ENCODE measurements at places on chromosomes 6 and 20.

DNA sequence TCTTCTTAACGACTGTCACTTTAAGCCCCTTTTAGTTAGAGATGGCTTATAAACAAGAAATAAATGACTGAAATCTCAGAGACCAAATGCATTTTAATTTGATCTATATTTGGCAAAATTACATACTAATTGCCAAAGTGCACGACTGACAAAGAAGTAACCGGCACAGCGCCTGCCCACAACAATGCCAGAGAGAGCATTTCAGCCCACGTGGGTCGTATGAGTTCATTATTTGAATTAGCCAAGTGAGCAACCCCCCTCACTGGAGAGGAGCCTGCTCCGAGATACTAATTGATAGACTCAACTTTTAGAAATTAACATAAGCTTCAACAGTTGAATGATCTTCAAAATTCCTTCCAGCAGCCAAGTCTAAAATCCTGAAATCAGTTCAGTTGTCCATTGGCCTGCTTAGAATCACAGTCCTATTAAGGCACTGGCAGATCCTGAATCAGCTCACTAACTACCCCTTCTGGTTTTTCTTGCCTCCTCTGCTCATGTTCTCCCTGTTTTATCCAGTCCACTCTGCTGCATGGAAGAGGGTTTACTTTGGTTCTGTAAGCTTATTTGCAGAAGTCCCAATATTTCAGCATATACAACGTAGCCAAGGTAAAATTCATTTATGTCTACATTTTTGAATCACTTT lies 519.1 kb upstream of the AGPAT4 start:
- no peak for DNase-seq

DNA sequence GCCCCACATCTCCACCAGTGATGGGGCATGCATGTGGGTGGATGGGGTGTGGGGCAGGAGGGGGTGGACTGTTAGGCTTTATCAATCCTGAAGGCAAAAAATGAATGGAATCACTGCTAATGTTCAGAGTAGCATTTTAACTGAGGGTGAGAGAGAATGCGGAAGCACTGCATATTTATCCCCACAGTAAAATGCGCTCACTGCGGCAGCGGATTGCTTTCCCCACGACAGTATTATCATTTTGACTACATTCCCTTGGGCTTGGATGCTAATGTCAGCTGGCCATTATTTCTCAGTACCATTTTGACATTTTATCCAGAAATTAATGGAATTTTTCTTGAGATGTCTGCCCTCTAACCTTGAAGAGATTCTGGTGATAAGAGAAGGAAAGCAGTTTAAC lies 13.4 kb downstream of the ALDH8A1 start:
- DNase-seq: no peak

DNA sequence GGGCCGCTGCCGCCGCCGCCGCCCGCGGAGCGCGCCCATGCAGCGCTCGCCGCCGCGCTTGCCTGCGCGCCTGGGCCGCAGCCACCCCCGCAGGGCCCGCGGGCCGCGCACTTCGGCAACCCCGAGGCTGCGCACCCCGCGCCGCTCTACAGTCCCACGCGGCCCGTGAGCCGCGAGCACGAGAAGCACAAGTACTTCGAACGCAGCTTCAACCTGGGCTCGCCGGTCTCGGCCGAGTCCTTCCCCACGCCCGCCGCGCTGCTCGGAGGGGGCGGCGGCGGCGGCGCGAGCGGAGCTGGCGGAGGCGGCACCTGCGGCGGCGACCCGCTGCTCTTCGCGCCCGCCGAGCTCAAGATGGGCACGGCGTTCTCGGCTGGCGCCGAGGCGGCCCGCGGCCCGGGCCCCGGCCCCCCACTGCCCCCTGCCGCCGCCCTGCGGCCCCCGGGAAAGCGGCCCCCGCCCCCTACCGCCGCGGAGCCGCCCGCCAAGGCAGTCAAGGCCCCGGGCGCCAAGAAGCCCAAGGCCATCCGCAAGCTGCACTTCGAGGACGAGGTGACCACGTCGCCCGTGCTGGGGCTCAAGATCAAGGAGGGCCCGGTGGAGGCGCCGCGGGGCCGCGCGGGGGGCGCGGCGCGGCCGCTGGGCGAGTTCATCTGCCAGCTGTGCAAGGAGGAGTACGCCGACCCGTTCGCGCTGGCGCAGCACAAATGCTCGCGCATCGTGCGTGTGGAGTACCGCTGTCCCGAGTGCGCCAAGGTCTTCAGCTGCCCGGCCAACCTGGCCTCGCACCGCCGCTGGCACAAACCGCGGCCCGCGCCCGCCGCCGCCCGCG lies 730 bp downstream of the INSM1 start:
- no peak for DNase-seq

- no peak for DNase-seq
Observed at GRCh38 chr6:147508866-147509608, 547 bp downstream of the SAMD5 start.

GRCh38 chr6:15239616-15240364 lies 6.1 kb upstream of the JARID2 start:
- no peak for DNase-seq

DNA sequence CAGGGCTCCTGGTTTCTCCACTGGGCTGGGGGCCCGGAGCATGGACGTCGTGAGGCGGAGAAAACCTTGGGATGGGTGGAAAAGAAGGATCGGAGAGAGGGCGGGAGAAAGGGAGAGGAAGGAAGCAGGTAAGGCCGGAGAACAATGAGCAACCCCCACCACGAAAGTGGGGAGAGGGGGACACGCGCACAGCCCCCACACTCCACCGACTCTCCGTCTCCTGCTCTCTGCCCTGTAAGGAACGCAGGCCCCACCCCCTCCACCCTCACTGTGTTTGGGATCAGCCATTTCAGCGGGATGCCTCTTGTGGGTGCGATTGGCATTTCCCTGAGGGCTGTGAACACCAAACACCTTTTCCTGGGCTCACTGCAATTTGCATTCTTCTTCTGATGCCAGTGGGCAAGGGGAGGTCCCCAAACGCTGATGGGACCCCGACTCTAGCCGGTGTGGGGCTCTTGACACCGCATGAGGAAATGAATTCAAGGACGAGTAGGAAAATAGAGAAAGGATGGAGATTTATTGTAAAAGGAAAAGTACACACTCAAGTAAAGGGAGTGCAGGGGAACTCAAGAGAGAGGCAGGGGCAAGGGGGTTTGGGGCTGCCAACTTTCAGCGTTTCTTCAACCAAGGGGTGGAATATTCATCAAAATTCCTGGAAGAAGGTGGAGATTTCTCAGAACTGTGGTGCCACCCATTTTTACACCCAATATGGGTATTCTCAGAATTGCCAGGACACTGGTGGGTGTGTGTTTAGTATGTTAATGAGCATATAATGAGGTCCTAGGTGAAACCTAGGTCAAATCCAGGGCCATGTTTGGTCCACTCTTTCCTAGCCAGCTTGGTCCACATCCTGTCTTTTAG lies 13.1 kb upstream of the RAET1L start:
- DNase-seq: no peak

GRCh38 chr20:20439602-20440190 lies 71.8 kb downstream of the INSM1 start:
- DNase-seq: no peak

GRCh38 chr6:100229512-100229911 lies 235.2 kb downstream of the SIM1 start:
- no peak for DNase-seq

- DNase-seq: no peak
Observed at GRCh38 chr6:25576919-25577318, 75.1 kb upstream of the SCGN start.

- DNase-seq: no peak
Observed at GRCh38 chr6:134590004-134590403, 272.1 kb upstream of the SGK1 start.

GRCh38 chr20:63027922-63028389 lies 21.2 kb upstream of the BHLHE23 start:
- DNase-seq: no peak

DNA sequence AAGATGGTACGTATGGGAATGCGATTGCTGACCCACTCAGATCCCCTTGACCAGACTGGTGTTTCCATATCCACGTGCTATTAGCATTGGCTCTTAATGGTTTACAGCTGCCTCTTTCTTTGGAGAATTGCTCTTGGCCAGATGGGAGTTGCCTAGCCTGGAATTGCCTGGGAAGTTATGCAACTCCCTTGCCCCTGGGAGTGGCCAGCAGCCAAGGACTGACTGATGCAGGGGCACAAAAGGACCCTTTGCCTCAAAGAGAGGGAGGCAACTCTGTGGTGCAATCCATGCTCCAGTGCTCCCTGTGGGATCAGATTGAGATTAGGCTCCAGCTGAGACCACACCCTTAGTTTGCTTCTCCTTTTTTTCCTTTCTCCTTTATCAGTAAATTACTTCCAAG lies 203.5 kb upstream of the JAG1 start:
- DNase-seq: no peak

DNA sequence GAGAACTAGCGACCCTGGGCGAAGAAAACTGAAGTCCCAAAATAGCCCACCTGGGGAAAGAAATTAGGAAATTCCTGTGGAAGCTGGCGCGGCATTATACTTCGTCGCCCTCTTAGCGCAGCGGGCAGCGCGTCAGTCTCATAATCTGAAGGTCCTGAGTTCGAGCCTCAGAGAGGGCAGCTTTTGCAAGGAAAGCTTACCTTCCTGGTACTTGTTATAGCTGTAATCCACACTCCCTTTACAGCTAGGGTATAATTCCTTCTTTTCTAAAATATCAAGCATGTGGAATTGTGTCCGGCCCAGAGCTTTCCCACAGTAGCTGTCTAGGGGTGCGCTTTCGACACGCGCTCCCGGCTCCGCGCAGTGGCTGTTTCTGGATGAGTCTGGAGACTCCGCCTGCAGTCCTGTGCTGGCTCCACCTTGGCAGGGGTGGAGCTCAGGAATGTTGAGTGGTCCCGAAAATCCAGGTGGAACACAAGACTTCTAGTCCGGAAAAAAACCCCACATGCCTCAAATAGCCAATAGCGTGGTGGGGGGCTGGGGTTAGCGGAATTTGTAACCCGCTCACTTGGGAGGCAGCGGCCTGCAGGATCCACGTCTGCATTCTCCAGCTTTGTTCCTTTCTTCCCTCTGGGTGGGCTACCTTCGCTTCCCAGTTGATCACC lies 83.7 kb upstream of the ZNF322 start:
- peak; percentile 10 for DNase-seq

- no peak for DNase-seq
Observed at GRCh38 chr6:113754291-113754690, 102.9 kb upstream of the MARCKS start.

GRCh38 chr20:4812641-4813075 lies 90.9 kb downstream of the PRND start:
- peak; percentile 20 for DNase-seq

DNA sequence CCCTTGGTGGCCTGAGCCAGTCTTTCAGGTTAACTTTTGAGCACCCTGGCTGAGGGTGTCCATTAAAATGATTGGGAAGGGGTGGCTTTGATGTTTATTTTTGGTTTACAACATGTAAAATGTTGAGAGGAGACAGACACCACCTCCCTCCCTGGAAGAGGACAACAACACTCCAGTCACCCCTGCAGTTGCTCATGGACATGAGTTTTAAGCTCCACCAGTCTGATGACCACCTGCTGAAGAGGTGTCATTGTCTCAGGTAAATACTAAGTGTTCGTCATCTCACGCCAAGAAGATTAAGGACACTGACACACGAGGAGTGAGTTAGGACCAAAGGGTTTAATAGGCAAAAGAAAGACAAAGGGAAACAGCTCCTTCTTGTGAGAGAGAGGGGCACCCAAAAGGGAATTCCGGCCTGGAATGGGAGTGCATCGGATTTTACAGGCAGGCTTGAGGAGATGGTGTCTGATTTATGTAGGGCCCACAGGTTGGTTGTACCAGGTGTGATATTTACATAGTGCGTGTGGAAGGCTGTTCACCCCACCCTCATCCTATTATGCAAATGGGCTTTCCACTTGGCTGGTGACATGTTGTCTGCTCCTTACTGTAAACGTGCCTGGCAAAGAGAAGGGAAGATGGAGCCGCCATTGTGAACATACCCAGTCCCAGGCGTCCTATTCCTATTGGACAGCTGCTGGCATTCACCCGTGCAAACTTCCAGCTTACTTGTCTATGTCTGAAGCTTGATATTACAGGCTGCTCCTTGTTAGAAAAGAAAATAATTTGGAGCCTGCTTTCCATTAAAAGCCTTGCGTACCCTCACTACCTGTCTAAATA lies 6.6 kb downstream of the HLA-B start:
- peak; percentile 21 for DNase-seq

DNA sequence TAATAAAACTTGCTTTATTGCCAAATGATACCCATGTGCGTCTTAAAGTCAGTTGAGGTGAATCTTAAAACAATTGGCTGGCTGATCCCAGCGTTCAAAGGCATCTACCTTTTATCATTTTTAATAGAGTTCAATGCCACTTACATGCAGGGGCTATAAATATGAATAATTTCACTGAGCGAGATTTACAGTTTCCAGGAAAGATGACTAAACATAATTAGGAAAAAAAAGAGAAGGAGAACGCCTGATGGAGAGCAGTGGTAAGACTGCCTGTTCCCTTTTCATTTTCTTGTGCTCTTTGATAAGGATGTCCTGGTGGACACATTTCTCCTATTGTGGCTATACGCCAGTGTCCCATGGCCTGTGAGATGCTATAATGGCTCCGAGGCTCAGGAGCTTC lies 139.9 kb upstream of the SLC22A23 start:
- no peak for DNase-seq

DNA sequence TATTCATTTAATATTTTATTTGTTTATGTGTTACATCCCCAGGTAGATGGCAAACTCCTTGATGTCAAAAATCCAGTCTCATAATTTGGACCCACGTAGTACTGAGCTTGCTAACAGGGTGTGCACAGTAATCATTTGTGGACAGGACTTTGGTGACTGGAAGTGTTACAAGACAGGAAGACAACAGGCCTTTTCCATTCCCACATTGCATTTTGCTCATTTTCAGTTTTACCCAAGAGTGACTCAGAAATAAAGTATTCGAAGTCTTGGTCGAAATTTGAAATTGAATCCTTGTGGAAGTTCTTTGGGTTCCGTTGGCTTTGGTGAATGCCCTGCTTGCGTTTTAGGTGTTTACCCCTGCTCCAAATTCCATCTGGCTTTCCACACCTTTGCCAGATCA lies 63.0 kb upstream of the THBS2 start:
- no peak for DNase-seq

GRCh38 chr6:44022296-44022661 lies 105.0 kb downstream of the MRPL14 start:
- no peak for DNase-seq

DNA sequence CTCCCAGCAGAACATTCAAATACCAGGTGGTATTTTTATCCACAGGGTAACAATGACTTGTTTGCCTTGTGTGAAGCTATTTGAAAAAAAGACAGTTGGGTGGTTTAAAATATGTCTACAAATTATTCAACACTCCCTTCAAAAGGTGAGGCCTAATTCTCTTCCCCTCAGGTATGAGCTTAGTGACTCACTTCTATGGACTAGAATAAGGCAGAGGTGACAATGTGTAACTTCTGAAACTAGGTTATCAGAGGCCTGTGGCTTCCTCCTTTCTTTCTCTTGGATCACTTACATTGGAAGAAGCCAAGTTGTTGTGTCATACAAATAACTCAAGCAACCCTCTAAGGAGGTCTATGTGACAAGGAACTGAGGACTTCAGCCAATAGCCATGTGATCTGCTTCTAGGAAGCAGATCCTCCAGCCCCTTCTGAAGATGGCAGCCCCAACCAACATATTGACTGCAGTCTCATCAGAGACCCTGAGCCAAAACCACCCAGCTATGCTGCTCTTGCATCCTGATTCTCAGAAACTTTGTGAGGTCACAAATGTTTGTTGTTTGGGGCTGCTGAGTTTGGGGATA lies 102.6 kb downstream of the SNAP25 start:
- no peak for DNase-seq

Measured in naive thymus-derived CD8-positive, alpha-beta T cell (primary cell).